NCI-H526 (cell line): ENCODE measurements at places on chromosomes 2 and 18.

GRCh38 chr2:221731432-221732145 lies 159.5 kb upstream of the EPHA4 start:
- no peak for DNase-seq

GRCh38 chr18:46182633-46183358 lies 78.6 kb downstream of the HAUS1 start:
- DNase-seq: no peak

GRCh38 chr2:190785334-190785733 lies 95.3 kb upstream of the GLS start:
- DNase-seq: no peak

GRCh38 chr2:10935953-10936942 lies 24.5 kb downstream of the KCNF1 start:
- DNase-seq: no peak

GRCh38 chr2:196288006-196288538 lies 116.7 kb upstream of the STK17B start:
- no peak for DNase-seq

DNA sequence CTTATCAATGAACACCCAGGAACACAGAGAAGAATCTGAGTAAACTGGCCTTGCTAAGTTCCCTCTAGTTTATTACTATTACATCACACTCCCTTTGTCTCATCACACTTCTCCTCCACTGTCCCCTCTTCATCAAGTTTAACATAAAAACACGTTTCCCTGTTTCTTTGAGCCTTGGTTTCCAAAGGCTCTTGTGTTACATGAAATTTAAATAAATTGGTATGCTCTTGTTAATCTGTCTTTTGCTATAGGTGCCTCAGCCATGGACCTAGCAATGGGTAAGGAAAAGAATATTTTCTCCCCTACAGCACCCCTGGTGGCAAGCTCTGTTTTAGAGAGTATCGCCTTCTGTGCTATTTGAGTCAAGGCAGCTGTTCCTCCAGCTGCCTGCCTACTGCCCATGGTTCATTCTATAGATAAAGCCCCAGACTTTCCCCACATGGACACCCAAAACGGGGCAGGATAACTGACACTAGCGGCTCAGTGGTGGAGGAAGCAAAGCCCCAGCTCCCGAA lies 31.8 kb downstream of the TGIF1 start:
- peak; percentile 46 for DNase-seq

DNA sequence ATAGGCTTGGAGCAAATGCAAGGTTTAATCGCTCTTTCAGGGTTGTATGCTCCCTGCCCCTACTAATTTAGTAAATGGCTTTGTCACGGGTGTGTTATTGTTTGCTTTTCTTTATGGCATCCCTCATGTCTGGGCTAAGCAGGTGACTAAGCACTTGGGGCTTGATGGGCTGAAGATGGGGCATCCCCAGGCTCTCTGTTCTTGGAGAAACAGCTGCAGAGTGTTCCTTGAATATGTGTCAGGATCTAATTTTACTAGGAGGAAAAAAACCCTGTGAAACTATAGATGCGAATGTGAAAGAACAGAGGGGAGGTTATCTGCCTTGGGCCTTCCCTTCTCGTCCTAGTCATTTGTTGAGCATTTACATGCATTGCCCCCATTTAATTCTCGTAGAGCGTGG lies 94.7 kb upstream of the TAF1B start:
- DNase-seq: no peak

DNA sequence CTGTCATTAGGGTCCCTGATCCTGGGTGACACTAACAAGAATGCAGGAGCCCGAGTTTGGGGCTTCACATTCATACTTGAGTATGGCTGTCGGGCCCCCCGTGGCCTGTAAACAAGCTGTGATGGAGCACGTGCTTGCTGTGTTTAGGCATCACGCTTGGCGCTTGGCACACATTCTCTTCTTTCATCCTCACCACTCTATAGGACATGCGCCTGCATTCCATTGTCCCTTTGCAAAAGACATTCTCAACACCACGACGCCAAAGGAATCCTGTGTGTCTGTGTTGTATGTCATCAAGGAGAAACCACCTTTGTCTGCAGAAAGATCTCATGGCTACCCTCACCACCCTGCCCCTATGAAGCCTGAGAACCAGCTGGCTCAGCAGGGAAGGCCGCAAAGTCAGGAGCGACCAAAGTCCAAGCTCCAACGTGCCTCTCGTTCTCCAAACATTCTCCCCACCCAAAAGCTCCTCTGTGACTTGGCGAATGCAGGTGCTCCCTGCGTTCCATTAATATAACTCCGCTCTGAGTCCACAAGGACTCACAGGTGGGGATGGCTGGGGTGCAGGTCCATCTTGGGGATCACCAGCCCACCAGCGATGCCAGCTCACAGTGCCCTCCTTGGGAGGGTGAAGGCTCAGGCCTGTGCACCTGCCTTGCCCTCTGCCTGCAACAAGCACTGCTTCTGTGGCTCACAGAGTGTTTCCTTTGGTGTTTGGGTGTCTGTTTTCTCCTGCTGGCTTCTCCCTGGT lies 6.2 kb upstream of the PER2 start:
- DNase-seq: no peak

GRCh38 chr2:224461391-224461790 lies 59.5 kb upstream of the FAM124B start:
- DNase-seq: no peak

DNA sequence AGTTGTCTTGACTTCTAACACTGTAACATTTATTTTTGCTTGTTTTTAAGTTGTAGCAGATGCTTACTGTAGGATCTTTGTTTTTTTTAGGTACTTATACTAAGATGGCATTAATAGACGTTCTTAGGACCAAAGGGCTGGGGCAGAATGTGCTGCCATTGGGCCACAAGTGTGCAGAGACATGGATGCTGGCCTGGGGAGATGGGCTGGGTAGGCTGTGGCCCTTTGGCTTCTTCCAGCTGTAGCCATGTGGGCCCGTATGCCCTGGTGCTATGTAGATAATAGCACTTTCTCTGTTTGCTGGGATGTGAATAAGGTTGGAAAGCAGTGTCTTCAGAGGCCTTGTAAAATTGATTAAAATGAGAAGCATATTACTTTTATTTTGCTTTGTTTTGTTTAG lies 18.8 kb downstream of the RAB31 start:
- DNase-seq: no peak

DNA sequence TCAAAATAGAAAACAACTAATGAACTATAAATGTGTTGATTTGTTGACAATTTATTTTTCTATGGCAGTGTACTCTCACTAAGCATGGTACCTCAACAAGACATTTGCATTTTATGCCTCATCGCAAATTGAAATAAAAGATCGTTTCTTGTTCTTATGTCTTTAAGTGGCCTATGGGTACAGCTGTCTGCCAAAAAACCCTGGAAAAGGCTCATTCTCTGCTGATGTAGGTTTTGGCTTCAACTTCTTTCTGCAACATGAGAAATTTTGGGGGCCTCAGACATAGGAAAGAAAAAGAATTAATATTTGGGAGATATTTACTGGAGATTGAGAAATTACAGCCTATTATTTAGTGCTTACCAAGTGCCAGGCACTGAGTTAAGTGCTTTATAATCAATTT lies 205.1 kb upstream of the DPP10 start:
- DNase-seq: no peak

DNA sequence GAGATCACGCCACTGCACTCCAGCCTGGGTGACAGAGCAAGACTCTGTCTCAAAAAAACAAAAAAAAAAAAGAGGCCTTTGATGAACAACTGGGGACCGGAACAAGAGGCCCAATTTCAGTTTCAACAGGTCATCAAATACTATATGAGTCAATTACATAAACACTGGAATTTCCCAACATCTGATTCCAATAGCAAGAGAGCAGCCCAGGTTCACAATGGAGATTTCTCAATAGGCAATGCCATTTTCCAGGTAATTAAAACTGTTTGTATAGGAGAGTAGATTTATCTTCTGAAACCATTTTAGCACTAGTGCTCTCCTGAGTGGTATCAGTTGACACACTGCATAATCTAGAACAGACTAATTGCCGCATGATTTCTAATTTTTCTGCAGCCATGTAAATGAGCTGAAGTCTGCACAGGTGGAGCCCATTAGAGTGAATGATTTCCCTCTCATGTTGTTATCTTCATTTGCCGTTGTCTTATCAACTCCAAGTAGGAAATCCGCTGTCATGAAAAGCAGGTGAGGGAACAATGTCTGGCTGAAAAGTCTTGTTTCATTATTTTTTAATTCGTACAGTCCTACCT lies 264.1 kb upstream of the MEIS1 start:
- DNase-seq: no peak

DNA sequence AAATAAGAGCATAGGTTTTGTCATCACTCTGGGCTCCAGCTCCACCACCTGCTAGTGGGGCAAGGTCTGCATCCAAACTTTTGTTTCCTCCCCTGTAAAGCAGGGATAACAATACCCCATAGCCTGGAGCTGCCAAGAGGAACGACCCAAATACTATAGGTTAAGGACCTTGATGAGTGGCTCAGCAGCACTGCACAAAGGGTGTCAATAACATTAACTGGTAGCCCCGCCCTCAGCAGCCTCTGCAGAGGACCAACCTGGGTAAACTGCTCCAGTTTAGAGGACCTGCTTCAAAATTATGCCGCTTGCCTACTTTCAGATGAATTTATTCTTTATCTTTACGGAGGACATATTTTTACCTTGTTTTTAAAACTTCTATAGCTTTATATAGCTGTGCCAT lies 65.8 kb upstream of the RIOK3 start:
- DNase-seq: no peak

DNA sequence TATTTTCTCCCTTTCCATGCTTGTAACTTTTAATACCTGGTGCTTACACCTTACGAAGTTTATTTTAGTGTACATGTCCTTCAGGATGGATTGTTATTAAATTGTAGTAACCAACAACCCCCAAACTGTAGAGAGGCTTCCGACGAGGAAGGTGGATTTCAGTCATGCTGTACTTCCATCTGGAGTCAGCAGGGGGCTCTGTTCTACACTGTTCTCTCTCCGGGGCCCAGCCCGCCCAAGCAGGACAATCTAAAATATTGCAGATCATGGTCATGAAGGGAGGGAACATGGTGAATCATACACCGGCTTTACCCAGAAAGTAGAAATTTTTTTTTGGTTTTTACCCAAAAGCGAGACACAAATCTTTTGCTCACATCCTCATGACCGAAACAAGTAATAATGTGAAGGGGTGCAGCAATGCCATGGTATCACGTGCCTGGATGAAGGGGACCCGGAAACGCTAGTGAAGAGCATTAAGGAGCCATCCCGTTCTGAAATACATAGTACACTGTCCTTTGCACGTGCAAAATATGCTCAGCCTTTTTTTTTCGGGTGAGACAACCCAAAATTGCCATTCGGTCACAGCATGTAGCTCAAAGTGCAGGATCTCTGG lies 884.8 kb downstream of the EPHA4 start:
- peak; percentile 66 for DNase-seq

- peak; percentile 91 for DNase-seq
These were observed 101.1 kb downstream of the EML6 start for GRCh38 chr2:54824567-54824966.
